Lung microvascular endothelial cell (primary cell): ENCODE measurements at places on chromosomes 6 and 20. TPM values are rescaled to one million over a fixed set of nuclear protein-coding genes. Genes with fewer than 3 reads are reported as not detected.

RUNX2 gene
- total RNA-seq, result not detected in 2 replicates

MLIP gene
- 0.99 and 1.1 TPM in 2 replicates for total RNA-seq

GPLD1 gene
- under 0.01 and 0.20 TPM in 2 replicates for total RNA-seq

ARMC2 gene
- total RNA-seq, result 0.22 and 0.99 TPM in 2 replicates

IMPG1 gene
- not detected in 2 replicates for total RNA-seq

MARCKS gene
- total RNA-seq, result 187 and 258 TPM in 2 replicates

TCF19 gene
- total RNA-seq, result 6.3 and 12.0 TPM in 2 replicates

BFSP1 gene
- total RNA-seq, result 0.60 and 1.7 TPM in 2 replicates

BPIFB2 gene
- total RNA-seq, result not detected in 2 replicates

C6orf15 gene
- not detected in 2 replicates for total RNA-seq

FAM83B gene
- not detected in 2 replicates for total RNA-seq

DNA sequence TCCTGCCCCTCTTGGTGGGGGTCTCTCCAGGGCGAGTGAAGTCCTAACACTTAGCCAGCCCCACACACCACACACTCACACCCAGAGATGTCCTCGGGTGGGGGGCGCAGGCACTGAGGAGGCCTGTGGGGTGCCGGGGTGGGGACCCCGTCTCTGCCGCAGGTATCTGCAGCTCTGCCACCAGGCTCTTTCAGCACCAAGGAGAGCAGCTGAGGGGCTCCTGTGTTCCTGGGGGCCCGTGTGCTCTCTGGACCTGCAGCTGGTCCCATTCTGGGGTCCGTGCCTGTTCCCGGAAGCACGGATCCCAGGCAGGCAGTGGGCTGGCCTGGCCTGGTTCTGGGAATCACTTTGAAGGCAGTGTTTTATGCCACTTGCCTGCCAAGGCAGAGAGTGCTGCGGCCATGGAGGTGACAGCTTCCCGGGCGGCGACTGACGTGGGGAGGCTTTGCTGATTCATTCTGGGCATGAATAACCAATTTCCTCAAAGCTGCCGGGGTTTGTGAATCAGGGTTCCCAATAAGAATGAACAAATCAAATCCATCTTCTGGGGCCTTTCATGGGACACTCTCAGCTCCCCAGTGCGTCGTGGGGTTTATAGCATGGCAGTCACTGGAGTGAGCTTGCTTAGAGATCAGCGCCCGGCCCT is 54.4 kb upstream of the SLCO4A1 start:
- DNase-seq, result peak; percentile 69

DNA sequence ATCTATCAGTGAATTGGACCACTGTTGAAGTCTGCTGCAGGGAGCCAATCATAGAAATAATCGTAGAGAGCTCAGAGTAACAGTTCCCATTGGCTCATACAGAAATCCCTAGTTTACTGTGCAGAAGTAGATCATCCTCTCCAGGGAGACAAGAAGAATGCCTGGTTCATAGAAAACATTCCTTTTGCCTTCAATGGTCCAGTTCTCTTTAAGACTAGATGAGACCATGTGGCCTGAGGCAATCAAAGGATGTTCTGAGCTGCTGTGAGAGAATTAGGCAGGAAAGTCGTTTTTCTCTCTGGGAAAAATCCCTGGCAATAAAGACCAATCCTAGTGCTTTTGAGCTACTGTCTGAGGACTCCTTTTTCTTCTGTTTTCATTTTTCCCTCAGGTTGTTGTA is 208.4 kb downstream of the CENPW start:
- DNase-seq, result no peak

DNA sequence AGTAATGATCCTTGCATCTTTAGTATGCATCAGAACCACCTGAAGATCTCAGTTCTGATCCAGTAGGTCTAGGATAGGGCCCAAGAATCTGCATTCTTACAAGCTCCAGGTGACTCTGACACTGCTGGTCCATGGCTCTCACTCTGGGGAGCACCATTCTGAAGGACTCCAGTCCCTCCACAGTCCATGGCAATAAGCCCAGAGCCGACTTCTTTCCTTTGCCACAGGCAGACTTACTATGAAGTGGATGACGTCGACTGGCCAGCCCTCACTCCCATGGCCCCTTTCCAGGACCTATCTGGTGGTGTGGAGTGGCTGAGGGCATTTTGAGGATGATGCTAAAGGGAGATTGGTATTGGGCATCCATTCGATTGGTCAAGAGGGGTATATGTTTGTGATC is 21.8 kb upstream of the LY86 start:
- no peak for DNase-seq

- no peak for DNase-seq
Observed at GRCh38 chr6:138499303-138500018, at the start of gene NHSL1. NHSL1 (minus strand) TSS chr6:138499494; CDS start chr6:138499290, 204 bp downstream.

GRCh38 chr20:5080384-5080877 is 39.3 kb downstream of the PCNA start:
- peak; percentile 28 for DNase-seq

GRCh38 chr20:38369389-38369788 is 23.1 kb downstream of the LBP start:
- DNase-seq, result peak; percentile 30

DNA sequence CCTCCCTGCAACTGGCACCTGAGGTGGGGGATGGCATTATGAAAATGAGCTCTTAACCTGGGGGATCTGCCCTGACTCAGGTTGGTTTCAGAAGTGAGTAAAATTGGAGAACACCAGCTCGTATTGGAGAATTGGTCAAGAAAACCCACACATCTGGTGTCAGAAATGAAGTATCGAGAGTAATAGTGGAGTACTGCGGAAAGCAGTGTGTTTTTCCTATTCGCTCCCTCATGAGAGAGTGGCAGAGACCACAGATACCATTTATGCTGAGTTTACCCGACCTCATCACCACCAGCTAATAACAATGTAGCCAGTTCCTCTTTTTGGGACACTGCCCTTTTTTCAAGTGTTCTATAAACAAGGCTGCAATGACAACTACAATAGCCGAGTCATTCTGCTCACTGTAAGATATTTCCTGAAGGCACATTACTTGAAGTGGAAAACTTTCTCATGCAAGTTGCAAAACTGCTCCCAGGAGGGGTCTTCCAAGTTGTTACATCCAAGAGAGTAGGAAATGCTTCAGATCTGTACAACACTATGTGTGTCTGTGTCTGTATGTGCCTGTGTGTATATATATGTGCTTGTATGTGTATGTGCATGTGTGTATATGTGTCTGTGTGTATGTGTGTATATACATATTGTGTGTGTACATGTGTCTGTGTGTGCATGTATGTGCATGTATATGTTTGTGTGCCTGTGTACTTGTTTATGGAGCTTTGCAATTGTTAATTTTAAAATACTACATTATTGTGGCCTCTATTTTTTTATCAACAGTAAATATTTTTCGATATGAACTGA is 106.0 kb upstream of the CST7 start:
- DNase-seq, result no peak

GRCh38 chr6:45174045-45174444 is 154.1 kb upstream of the RUNX2 start:
- DNase-seq, result no peak

GRCh38 chr6:109301418-109301817 is 80.8 kb downstream of the CD164 start:
- DNase-seq, result no peak

- no peak for DNase-seq
Observed at GRCh38 chr6:6460416-6460815, 128.1 kb upstream of the LY86 start.

DNA sequence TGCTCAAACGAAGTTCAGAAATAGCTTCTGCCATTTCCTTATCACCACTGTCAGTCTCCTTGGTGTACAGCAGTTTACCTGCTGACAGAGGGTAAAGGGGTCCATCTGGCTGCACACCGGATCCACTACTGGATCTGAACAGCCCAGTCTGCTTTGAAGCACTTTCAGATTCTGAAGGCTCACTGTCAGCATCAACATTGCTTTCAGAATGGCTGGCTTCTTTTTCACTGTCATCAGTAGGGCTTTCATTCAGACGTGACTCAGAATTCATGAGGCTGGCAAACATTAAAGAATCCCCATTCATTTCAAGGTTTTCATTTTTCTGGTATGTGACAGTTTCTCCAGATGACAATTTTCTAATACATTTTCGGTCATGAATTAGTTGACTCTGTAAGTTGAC is 21.0 kb upstream of the PNISR start:
- DNase-seq, result no peak

GRCh38 chr6:126033696-126034095 is 47.4 kb downstream of the TRMT11 start:
- peak; percentile 86 for DNase-seq

DNA sequence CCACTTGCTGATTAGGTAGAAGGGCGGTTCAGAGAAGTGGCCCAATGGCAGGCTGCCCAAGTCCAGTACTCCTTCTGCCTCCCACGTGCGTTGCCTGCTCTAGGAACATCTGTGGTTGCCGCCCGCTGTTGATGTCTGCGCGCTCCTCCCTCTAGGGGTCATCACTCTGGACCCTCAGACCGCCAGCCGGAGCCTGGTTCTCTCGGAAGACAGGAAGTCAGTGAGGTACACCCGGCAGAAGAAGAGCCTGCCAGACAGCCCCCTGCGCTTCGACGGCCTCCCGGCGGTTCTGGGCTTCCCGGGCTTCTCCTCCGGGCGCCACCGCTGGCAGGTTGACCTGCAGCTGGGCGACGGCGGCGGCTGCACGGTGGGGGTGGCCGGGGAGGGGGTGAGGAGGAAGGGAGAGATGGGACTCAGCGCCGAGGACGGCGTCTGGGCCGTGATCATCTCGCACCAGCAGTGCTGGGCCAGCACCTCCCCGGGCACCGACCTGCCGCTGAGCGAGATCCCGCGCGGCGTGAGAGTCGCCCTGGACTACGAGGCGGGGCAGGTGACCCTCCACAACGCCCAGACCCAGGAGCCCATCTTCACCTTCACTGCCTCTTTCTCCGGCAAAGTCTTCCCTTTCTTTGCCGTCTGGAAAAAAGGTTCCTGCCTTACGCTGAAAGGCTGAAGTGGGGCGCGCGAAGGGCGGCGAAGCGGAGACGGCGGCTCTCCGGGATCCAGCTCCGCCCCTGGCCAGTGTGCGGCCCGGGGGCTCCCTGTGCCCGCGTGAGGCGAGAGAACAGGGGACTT is 8.5 kb downstream of the TRIM15 start:
- no peak for DNase-seq

DNA sequence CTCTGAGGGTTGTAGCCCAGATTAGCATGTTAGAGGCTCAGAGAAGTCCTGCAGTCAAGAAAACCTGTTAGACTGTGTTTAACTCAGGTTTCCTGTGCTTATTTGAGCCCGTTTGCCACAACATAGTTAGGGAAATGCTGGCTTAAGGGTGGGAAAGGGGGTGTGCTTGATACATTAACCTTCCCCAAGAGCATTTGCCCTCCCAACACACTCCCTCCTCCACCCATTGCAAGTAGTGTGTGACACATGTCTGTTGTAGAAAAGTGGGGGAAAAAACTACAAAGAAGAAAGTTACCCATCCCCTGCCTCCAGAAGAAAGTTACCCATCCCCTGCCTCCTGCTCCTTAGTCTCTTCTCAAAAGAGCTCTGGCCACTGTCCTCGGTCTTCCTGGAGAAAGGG is 36.8 kb upstream of the MRPS18A start:
- DNase-seq, result no peak

GRCh38 chr20:58086763-58087561 is 141.5 kb downstream of the ANKRD60 start:
- DNase-seq, result peak; percentile 61

DNA sequence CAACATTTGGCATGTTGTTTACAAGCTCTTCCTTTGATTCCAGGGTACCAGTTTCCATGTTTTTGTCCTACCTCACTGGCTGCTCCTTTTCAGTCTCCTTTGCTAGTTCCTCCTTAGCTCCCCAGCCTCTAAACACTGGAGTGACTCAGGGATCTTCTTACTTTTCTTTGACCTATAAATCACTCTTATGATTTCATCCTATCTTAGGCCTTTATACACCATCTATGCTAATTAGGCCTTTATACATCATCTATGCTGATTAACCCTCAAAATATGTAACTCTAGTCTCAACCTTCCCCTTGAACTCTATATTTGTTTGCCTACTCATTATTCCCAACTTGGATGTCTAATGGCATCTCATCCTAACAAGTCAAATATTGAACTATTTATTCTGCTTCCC is 9.5 kb downstream of the TMEM30A start:
- no peak for DNase-seq

DNA sequence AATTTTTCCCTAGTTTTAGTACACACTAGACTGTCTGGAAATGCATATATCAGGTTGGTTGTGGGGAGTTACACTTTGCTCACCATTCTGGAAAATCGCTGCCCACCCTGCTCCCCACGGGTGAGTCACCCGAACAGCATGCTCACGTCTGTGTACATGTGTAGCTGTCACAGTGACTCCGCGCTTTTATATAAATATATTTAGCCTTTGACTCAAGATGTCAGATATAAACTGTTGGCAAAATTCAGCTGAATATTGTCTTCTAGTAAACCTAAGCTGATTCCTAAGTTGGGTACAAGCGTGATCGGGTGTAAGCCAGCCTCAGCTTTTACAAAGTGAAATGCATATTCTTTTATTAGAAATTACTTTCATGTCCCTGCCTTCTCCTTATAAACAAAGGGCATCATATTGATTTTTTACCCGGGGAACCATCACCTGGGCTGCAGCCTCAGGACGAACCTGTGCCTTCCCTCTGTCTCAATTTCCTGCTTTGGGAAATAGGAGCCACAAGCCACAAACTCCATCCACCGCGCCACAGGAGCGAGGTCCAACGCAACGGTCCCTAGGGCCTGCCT is 4.3 kb downstream of the SDCBP2 start:
- peak; percentile 87 for DNase-seq

GRCh38 chr6:3455569-3456394 is 1.1 kb downstream of the SLC22A23 start:
- peak; percentile 45 for DNase-seq

DNA sequence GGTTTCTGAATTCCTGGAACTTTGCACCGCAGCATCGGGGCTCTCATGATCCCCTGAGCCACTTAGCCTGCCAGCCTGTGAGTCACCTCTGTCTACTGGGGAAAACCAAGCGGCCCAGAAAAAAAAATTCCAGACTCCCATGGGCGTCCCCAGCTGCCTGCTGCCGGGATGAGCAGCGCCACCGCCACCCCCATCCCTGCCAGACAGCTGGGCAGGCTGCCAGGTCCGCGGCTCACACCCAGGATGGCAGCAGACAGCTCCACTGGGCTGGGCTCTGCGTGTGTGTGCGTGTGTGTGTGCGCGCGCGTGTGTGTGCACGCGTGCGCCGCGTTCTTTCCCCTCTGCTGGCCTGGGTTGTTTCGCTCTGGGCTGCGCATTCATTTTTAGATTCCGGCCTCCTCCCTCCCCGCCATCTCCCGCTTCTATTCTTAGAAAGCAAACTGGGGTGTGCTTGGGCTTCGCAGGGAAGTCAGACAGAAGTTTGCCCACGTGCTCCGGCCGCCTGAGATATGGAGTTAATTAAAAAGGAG is 38.9 kb upstream of the PMEPA1 start:
- DNase-seq, result peak; percentile 82
